HCT116 (cell line): ENCODE measurements at places on chromosomes 1 and 21.

DNA sequence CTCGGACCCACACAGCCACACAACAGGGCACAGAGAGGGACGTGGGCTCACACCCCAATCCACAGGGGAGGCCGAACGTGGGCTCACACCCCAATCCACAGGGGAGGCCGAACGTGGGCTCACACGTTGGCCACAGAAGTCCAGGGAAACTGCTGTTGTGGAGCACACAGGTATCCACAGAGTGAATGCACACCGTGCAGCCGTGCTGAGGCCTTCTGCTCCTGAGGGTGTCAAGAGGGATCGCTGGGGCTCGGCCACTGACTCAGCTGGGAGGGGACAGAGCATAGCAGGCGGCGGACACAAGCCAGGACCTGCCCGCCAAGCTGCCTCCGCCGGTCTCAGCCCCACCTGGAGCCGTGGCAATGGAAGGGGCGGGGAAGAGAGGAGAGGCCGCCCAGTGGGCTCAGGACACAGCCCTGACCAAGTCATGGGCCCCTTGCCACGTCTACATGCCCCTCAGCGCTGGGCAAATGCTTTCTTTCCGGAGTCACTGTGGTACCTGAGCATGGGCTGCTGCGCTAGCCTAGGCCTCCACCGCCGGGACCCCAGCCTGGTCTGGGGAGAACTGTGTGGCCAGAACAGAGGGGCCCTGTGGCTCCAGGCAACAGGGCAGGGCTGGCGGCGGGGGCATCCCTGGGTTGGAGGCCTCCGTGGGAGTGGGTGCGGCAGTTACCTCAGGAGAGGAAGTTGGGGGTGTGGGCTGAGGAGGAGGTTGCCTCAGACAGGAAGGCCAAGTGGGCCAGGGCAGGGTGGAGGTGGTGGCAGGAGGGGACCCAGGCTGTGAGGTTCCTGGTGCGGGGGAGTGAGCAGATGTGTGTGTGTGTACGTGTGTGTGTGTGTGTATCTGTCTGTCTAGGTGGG is 1.2 kb downstream of the SYTL1 start:
- no peak for DNase-seq

DNA sequence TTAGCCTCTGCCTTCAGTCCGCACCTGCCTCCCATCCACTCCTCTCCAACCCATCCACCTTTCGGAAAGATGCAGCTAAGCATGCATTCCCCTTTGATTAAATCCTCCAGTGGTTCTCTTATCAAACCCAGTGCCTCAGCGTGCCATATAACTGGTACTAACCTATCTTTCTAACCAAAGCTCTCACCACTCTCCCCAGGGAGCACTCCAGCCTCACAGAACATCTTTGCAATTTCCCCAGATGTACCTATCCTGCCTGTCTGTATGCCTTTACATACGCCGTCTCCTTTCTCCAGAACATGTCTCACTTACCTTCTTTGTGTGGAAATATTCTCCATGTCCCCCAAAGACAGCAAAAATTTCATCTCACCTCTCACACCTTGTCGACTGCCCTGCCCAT is 80.0 kb downstream of the SLC25A24 start:
- no peak for DNase-seq

- DNase-seq, result no peak
These were observed 7.5 kb downstream of the MRAP start for GRCh38 chr21:32306021-32306780.

- no peak for DNase-seq
These were observed 29.1 kb upstream of the KLF17 start for GRCh38 chr1:44089371-44090048.

- DNase-seq, result no peak
These were observed 128.0 kb downstream of the PSMG1 start for GRCh38 chr21:39055167-39055767.

DNA sequence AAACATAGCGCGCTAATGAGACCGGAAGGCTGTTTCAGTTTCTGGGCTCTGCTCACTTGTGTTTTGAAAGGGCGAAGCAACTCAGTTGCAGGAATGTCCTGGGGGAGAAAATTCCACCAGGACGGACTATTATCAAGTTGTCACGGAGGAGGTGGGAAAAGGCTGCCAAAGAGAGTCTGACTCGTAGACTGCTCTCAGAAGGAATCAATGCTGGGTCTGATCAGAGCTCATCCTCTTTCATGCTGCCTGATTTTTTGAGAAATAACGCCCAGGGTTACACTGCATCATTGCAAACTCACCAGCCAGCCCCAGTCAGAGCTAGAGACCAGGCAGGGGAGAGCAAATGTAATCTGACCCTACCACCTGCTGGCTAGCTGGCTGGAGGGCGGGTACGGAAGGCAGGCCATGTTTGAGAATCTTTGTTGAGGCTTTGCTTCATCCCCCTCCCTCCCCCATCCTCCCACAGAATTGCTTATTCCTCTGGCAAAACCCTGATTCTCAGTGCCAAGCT is 36.4 kb upstream of the BCL9 start:
- DNase-seq, result no peak

DNA sequence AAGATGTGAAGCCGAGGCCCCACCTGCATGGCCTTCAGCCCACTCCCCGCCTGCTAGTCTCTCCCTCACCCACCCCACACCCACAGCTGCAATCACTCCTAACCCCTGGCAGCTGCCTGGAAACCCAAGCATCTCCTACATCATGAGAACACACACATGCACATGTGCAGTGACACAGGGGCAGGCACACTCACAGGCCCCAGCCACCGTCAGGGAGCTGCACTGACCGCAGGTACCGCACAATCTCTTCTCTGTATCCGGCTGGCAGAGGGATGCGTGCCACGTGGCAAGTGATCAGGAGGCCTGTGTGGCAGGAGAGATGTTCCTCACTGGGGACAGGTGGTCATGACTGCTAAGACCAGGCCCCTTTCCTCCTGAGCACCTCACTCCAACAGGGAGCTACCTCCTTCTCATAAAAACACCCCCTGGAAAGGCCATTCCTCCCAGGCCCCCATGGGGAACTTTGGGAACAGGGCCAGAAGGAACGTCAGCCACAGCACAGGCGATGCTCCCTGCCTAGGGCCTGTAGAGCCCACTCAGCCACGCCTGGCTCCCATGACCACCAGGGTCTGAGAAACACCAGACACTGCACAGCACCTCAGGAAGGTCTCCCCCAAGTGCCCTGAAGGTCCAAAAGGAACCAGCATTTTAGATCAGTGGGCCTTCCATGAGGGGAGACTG is 6.0 kb downstream of the LSS start:
- DNase-seq, result no peak

- DNase-seq, result no peak
These were observed 153.5 kb downstream of the HLX start for GRCh38 chr1:221032637-221033280.

GRCh38 chr1:92203105-92203504 is 14.6 kb upstream of the C1orf146 start:
- DNase-seq, result no peak

- DNase-seq, result no peak
These were observed 71.7 kb downstream of the APP start for GRCh38 chr21:26098772-26099397.

DNA sequence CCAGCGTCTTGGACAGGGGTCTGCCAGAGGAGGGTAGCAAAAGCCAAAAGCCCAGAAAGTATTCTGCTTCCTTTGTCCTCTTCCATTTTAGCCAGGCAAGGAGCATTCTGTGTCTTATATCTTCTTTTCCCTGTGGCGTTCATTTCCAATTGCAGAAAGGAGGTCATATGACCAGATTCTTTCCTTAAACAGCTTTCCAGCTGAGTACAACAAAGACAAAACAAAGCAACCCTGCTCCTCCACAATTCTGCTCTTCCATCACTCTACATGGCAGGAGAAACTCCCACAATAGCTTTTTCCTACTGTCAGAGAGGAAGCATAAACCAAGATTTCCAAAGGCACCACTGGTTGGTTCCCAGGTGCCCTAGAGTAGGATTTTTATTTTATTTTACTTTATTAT is 19.7 kb downstream of the ENSA start:
- no peak for DNase-seq

DNA sequence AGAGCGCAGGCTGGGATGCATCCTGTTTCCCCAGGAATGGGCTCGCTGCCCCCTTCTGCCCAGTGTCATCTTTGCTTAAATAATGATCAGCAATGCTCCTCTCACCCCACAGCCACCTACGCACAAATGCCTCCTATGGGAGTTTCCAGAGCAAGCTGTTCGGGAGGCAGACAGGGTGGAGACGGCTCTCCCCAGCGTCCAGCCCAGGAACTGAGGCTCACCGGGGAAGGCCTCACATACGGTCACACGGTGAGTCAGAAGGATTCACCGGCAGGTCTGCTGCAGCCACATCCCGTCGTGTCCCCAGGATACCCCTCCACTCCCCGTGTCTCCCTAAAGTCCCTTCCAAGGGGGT is 40.3 kb upstream of the RUNX3 start:
- DNase-seq, result no peak

DNA sequence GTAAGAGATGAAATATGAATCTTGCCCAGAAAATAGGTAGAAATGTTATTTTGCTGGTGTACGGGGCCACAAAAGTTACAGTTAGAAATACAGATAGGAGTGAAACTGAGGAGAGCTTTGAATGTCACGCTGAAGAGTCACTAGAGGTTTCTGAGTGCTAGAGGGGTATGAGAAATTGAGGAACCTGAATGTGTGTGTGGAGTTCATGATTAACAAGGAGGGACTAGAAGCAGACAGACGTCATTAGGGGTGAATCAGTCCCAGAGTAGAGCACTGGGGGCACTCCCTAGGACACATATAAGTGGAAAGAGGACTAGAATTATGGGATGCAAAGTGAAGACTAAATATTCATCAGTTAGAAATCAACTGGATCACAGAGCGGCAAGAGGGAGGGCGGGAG is 188.9 kb upstream of the MAP1LC3C start:
- DNase-seq, result no peak

DNA sequence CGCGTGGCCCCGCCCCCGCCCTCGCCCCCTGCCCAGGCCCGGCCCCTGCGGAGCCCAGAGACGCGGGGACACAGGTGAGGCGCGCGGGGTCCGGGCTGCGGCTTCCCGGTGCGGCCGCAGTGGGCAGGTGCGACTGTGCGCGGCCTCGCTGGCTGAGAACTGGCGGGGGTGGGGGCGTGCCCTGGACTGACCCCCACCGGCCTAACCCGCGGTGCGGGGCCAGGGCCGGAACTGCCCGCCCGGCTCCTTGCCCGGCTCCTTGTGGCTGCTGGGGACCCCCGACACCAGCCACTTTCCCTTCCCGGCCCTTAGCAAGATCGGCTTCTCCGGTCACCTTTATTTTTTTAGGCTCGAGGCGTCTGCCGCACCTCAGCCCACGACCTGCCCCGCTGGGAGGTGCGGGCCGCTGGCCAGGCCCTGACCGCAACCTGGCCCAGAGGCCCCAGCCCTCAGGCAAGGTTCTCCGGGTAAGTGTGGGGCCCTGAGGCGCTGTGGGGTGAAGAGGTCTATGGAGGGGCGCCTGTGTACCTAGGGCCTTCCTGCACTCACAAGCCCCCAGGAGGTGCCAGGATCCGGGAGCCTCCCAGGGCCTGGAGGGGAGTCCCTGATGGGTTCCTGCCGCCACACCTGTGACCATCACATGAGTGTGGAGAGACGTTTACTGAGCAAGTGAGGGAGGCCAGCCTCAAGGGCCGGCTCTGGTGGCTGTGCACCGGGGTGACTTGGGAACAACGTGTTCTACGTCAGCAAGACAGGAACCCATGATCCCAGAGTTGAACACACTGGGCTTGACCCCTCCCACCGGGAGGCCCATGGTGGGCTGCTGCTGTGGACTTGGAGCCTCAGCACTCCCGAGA is at the start of gene SMIM1:
Gene SMIM1 (plus strand): TSS at position 35 of the 857 bp plus-strand sequence. CDS start 2,625 bp downstream, outside the sequence.
- no peak for DNase-seq

DNA sequence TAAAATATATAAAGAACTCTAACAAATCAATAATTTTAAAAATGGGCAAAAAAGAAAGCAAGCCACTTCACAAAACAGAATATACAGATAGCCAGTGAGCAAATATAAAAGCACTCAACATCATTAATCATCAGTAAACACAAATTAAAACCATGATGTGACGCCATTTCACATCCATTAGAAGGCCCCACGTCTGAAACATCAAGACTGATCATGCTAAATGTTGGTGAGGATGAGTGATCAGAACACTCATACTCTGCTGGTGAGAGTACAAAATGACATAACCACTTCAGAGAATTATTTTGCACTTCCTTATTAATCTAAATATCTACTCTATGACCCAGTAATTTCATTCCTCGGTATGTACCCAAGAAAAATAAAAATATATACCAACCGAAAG is 512.2 kb upstream of the NR5A2 start:
- no peak for DNase-seq

GRCh38 chr1:15173863-15174614 is 20.5 kb downstream of the TMEM51 start:
- DNase-seq, result no peak

DNA sequence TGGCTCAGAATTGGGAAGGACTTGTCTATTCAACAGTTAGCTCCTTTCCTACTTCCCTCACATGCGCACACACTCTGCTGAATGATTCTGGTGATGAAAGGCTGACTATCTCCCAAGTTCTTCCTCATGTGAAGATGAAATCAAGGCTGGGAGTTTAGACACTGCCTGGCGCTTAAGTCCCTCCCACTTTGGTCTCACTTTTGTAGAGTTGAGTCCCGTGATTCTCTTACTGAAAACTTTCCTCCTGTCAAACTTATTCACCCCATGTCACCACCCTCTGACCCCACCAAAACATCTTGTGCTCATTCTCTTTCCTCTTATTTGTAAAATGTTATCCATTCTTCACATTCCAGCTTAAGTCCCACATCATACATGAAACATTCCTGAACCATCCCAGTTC is 8.4 kb upstream of the MRPS6 start:
- no peak for DNase-seq

DNA sequence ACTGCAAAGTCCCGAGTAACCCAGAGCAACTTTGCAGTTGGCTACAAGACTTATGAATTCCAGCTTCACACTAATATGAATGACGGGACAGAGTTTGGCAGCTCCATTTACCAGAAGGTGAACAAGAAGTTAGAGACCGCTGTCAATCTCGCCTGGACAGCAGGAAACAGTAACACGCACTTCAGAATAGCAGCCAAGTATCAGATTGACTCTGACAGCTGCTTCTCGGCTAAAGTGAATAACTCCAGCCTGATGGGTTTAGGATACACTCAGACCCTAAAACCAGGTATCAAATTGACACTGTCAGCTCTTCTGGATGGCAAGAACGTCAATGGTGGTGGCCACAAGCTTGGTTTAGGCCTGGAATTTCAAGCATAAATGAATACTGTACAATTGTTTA is 66.8 kb downstream of the ACBD6 start:
- DNase-seq, result no peak

- no peak for DNase-seq
These were observed 7.5 kb downstream of the NBPF1 start for GRCh38 chr1:16605532-16606505.

DNA sequence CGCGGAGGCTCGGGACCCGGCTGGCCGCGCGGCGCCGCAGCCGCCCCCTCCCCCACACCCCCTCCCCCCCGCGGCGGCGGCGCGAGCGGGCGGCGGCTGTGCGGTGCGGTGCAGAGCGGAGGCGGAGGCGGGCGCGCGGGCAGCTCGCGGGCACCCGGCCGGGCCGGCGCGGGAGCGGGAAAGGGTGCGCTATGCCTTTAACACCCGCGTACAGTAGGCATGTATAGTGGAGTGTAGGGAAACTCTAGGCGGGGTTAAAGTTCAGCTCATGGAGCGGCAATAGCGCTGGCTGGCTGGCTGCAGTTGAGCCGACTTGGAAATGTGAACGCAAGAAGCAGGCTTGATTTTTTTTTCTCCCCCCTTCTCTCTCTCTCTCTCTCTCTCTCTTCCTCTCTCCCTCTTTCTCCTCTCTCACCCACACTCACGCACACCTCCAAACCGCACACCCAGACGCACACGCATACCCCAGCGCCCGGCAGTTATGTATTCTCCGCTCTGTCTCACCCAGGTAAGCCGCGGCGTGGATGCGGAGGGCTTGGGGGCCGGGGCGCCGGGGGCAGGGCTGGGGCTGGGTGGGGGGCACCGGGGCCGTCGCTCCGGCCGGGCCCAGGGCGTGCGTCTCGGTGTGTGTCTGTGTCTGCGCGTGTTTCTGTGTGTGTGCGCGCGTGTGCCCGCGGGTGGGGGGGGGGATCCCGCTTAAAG is at the start of gene NFIA:
Gene NFIA (plus strand): TSS at position 251 of the 702 bp plus-strand sequence.
- peak; percentile 49 for DNase-seq
